Cerebellar cortex (tissue), 1 donor: ENCODE measurements at places on chromosomes 12 and 14.

DNA sequence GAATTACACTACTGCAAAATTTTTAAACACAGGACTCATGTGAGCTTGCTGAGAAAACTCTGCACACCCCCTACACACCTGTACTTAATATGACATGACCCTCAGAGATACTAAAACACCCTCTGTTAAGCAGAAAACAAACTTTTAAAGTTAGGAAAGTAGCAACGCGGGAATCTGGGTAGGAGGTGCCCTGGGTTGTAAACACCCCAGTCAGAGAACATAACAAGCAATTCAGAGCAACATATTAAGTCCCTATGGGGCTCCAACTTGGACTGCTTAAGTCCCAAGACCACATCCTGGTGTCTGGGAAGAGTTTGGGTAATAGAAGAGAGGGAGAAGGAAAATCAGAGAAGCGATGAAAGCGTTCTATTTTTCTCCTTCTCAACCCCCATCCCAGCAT, 1.2 kb downstream of the ATF7 start:
- no peak for DNase-seq

DNA sequence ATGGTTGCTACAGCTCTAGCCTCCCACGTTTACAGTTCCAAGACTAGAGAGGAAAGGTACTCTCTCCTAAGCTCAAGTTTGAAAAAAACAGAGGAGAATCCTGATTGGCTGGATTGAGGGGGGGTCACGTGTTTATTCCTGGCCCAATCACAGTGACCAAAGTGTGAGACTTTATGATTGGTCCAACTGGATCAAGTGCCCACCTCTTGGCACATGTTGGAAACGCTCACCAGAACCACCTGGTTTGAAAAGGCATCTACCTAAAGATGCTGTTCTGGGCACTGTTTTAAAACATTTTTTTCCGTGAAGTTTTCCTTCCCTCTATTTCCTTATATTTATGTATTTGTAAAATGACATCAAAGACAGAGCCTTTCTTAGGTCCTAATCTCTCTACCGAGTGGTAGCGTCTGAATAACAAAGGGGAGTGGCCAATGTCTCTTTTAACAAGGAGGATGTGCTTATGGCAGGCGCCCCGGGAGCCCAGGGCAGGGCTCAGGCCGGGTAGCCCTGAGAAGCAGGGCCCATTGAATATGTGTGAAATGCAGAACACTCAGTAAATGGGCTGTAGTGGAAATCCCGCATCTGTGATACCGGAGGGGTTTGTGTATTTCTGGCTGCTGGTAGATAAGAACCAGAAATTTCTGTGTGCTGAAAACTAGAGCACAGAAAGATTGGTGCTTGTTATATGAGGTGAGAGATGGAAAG, 146.2 kb downstream of the ATP23 start:
- no peak for DNase-seq

DNA sequence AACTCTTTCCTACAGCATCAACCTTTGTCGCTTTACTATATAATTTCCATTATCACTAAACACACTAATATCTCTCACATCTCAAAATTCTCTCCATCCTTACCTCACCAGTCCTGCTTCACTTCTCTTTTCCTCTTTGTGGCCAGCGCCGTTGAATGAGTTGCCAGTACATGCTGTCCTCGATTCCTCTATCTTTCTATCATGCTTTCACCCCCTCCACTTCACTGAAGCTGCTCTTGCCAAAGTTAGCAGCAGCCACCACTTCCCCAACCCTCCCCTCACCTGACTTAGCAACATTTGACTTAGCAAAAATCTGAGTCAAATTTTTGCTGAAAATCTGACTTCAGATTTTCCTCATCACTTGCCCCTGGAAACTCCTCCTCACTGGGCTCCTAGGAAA, 210.4 kb downstream of the ANO6 start:
- DNase-seq, result no peak

DNA sequence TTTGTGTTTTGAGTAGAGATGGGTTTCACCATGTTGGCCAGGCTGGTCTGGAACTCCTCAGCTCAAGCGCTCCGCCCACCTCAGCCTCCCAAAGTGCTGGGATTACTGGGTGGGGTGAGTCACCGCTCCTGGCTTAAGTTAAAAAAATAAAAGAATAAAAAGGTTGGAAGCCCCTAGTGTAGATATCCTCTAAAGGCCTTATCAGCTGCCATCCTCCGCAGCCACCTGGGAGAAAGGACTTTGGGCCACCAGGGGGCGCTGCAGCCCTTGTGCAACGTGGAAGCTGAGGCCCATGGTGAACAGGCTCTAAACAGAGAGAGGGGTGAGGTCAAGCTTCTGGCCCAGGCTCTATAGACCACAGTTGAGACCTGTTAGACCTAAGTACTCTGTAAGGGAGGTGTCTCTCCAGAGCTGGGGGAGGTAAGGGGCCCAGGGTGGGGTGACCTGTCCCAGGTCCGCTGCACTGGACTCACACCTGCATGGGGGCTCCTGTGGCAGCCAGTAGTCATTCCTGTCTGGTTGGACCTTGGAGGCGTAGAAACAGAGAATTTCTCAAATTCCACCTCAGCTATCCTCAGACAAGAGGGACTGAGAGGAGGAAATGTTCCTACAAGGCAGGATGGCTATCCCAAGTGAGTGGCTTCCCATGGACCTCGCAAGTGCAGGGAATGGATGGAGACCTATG, 14.0 kb upstream of the RACGAP1 start:
- DNase-seq, result peak; percentile 82

DNA sequence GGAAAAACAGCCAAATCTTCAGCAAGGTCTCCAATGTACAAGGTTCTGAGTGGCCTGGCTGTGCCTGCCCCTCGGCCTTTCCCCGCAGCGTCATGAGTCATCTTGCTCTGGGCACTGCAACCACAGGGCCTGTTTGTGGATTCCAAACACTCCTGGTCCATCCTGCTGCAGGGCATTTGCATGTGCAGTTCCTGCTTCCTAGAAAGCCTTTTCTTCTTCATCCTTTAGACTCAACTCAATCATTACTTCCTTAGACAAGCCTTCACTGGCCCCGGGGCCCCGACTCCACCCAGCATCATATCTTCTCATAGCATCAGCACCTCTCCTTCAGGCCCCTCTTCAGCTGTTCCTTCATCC, 101.8 kb upstream of the EGLN3 start:
- no peak for DNase-seq
